Glomerular endothelial cell (primary cell): ENCODE measurements at places on chromosomes 2 and 18. TPM values are rescaled to one million over a fixed set of nuclear protein-coding genes. Genes with fewer than 3 reads are reported as not detected.

The PSMA8 gene
- not detected in 2 replicates for total RNA-seq

The MOCOS gene
- total RNA-seq: 1.3 and 1.8 TPM in 2 replicates

The NPPC gene
- 0.82 TPM in 1 of 2 replicates, not detected in the other for total RNA-seq

The RESP18 gene
- not detected in 2 replicates for total RNA-seq

The ADI1 gene
- 42.5 and 48.5 TPM in 2 replicates for total RNA-seq

The CYS1 gene
- 0.12 and 1.1 TPM in 2 replicates for total RNA-seq

The FAM210A gene
- 5.4 and 9.9 TPM in 2 replicates for total RNA-seq

The ZDBF2 gene
- total RNA-seq: 6.3 and 8.2 TPM in 2 replicates

The MAPK4 gene
- total RNA-seq: 0.05 TPM in 1 of 2 replicates, not detected in the other

GRCh38 chr2:234708091-234708683 is 211.3 kb upstream of the ARL4C start:
- DNase-seq: no peak

GRCh38 chr18:74551452-74551851 is 17.2 kb downstream of the CNDP1 start:
- DNase-seq: no peak

GRCh38 chr2:168992591-168993349 is 38.4 kb downstream of the ABCB11 start:
- DNase-seq: no peak

GRCh38 chr2:230925443-230925878 is 419 bp upstream of the GPR55 start:
- no peak for DNase-seq

- DNase-seq: no peak
These were observed 37.5 kb downstream of the SNED1 start for GRCh38 chr2:241035818-241036396.

DNA sequence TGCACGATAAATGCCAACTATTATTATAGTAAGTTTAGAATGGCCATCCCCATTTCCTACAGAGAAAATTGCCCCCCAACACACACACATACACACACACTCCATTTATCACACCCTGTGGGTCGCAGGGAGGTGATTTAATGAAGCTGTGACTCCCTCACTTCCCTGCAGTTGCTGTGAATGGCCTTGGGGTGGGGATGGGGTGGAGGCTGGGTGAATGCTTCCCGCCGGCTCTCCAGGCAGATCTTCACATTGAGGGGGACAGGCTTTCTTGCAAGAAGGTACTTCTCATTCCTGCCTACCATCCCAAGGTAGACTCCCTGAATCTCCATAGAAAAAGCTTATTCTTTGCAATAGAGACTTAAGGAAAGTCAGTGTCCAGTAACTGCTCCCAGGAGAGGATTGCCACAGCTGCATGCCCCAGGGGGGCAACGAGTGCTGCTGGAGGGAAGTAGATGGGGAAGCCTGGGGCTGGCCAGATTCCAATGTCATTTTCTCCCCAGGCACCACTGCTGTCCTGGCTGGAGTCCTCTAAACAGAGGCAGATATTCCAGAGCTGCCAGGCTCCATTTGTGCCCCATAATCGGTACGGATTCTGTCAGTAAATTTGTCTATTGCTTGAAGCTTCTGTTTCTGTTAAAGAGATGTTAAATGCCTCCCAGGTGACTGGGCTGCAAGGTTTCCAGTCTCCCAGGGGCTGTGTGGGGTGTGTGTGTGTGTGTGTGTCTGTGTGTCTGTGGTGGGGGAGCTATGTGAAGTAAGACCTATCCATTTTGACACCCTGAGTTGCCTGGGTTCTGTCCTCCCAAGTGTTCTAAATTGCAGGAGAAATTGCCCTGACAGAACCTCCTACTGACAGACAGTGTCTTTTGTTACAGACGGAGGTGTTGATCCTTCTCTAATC is 265.5 kb downstream of the SRBD1 start:
- DNase-seq: no peak

DNA sequence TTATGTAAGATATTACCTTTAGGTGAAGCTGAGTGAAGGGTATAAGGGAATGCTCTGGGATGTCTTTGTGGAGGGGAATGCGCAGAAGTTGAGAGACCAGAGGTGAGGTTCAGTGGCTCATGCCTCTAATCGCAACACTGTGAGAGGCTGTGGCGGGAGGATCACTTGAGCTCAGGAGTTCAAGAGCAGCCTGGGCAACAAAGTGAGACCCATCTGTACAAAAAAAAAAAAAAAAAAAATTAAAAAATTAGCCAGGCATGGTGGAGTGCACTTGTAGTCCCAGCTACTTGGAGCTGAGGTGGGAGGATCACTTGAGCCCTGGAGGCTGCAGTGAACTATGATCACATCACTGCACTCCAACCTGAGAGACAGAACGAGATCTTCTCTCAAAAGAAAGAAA is 57.3 kb upstream of the SP3 start:
- DNase-seq: no peak

DNA sequence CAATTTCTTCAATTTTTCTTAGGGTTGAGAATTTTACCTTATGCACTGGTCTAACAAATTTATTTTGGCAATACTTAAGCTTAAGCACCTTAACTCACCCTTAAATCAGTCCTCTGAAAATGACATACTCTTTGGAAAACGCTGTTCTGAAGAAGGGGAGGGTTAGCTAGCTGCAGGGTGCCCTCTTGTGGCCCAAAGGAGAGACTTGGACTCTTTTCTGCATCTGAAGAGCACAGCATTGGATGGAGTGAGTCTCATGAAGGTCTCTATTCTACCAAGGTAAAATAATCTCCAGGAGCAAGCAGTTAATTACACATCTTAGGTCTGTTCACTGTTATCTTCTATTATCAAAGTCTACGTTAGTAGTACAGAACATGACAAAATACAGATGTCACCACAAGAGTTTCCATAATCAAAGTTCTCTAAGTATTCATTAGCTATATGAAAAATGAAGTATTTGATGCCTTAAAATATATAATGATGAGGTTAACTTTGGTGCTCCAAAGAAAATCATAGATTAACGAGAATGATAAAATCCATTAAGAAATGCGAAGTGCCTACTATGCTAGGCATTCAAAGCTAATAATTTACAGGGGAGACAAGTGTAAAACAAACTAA is 24.4 kb downstream of the PUM2 start:
- DNase-seq: no peak

- no peak for DNase-seq
These were observed 415.0 kb upstream of the GYPC start for GRCh38 chr2:126241001-126241400.

- no peak for DNase-seq
These were observed 122.3 kb upstream of the SIX2 start for GRCh38 chr2:45131587-45131986.

DNA sequence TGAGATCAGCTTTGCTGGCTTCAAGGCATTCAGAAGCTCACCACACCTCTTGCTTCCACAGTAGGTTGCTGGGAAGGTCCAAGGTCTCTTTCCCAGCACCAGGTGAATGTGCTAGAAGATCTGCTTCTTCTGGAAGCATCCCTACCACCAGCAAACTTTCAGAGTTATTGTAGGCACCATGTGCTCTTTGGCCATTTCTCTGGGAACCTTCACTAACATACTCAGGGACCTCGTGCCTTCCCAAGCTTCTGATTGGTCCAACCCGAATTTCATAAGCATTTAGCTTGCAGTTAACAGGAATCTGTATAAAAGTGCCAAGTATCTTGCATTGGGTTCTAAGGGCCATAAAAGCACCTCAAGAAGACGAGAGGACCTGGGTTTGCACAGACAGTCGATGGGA is 86.5 kb upstream of the ARL4C start:
- no peak for DNase-seq

- DNase-seq: no peak
These were observed 42.7 kb upstream of the PHLPP1 start for GRCh38 chr18:62672600-62672999.

- no peak for DNase-seq
These were observed at the start of gene SLC40A1 for GRCh38 chr2:189580658-189581353. Gene SLC40A1, minus strand, starts transcription at chr2:189580786. Its CDS starts 326 bp downstream, at chr2:189580460.

DNA sequence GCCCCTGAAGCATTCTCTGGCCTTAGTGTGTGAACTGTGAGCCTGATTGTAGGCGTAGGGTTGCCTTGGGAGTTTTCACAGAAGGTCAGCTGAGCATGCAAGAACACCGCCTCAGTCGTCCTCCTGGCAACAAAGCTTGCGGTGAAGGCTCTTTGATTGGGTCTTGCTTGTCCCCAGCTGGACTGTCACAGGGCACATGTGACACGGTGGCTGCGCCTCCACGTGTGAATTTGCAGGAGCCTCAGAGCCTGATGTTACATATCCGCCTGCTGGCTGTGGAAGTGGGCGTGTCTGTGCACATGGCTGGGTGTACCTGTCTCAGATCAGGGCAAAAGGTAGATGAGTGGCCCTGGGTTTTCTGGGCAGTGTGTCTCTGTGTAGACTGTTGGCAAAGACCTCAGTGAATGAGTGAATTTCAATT is 228.7 kb downstream of the HAUS1 start:
- DNase-seq: no peak

- DNase-seq: peak; percentile 23
These were observed 226.3 kb upstream of the SMAD7 start for GRCh38 chr18:49177071-49177470.

DNA sequence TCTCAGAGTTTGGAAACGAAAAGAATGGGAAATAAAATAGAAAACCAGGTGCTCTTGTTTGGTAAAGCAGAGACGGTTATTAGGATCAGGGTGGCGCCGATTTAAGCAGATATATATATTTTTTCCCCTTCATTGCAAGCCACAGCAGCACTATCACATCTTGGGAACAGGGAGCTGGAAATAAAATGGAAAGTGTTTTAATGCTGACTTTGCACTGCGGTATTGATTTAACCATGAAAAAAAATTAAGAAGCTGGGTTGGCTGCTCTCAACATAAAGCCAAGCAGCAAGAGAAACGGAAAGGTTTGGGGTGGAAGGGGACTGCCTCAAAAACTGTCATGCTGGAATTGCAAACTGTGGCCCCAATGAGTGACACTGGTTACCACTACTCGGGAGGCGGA is 102.7 kb upstream of the ZBTB14 start:
- DNase-seq: no peak

DNA sequence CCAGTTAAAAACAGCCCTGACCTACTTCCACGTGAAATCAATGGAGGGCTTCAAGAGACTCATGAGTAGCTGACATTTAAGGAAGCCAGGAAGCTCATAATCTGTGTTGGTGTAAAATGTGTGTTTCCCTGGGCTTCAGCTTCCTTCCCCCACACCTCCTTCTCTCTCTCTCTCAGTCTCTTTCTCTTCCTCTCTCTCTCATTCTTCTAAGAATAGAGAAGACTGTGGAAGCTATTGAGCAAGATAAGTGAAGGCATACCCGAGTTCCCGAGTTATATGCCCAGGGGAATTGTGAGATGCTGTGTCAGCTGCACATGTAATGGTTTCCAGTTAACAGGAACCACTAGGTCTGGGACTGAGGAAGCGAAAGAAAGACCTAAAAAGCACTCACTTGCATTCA is 199.4 kb downstream of the NYAP2 start:
- no peak for DNase-seq

- no peak for DNase-seq
These were observed 121.8 kb downstream of the NXPH2 start for GRCh38 chr2:138658187-138658894.

DNA sequence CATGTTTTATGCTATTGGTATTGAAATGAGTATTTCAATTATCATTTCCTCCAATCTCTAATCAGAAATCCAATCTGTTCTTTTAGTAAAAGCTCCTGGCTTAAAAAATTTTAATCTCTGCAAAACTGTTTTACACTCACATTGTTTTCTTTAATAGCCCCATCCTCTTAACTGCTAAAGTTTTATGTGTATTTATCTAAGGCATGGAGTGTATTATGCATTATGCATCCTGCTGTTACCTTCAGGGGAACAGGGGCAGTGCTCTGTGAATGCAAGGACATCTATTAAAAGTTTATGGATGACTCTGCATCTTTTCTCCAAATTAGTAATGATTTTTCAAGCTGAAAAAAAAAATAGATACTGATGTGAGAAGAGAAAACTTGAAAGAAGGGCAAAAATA is 1261.6 kb upstream of the NXPH2 start:
- no peak for DNase-seq

- DNase-seq: no peak
These were observed 73.3 kb upstream of the NT5C1B start for GRCh38 chr2:18662689-18663088.

DNA sequence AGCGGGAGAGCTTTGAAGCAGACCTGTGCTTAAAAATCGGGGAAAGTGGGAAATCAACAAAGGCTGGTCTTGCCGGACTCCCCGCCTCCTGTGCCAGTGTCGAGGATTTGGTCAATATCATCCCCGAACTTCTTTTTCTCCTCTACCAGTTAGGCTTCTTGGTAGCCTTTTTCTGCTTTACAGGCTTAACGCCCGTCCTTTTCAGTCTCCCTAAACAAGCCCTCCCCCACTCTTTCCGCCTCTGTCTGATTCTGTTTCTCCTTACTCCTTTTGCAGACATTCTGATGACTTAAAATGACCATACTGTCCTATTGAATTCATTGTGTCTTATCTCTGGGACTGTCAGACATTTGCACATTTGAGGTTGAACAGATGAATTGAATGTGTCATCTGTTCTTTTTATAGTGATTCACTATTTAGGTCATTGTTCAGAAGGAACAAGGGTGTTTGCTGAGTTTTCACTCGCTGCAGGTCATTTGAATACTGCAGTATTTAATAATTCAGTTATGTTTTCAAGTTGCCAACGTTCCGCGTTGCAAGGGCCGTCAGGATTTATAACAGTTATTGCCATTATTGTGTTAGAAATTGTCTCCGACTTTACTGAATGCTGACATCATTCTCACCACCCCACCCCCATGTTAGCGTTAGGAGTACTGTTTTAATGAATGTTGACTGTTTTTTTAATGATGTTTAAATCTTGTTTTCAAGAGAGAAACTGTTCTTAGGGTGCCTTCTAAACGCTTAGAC is 1.1 kb downstream of the ITGAV start:
- DNase-seq: no peak

DNA sequence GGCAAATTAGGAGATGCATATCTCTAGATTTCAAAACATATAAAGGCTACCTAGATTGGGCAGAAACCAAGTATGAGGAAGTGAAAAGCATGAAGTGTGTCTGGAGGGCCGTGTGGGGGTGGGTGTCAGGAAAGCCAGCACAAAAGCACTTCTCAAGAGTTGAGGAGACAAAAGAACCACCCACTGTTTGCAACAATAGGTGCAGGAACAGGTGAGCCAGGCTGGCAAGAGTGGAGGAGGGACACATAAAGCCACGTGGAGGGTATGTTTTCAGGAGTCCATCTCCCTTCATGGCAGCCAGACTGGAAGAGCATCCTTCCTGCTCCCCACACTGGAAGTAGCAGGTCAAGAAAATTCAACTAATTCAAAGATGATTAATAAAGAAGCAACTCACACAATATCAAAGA is 96.4 kb downstream of the CERS6 start:
- DNase-seq: no peak

DNA sequence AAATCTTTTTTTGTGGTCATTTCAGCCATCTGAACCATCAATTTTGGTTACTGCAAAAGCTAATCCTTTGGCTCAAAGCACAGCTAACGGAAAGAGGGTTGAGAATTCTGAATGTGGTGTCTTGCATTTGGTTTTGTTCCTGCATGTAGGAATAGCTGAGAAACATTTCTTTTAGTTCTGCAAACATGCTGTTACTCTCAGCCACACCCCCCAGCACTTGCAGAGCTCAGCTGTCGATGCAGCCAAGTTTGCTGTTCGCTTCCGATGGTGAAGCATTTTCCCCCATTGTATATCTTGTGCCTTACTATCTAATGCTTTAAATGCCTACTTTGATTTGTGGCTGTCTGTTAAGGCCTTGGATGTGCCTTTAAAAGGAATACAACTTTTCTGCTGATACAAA is 294.9 kb upstream of the FANCL start:
- DNase-seq: no peak

- no peak for DNase-seq
These were observed 63.5 kb upstream of the CTLA4 start for GRCh38 chr2:203804070-203804469.

- no peak for DNase-seq
These were observed 48.1 kb downstream of the PKDCC start for GRCh38 chr2:42095923-42096408.

GRCh38 chr2:240917684-240918257 is 11.6 kb downstream of the CROCC2 start:
- no peak for DNase-seq
